ENCODE measurements at places on chromosomes 1 and 21.

- no peak for DNase-seq
Measured at GRCh38 chr1:237396426-237396825, 354.4 kb downstream of the RYR2 start.

GRCh38 chr1:115545791-115546733 lies 95.7 kb upstream of the VANGL1 start:
- peak; percentile 97 for DNase-seq

- DNase-seq: no peak
Measured at GRCh38 chr1:109020693-109021257, 21.1 kb downstream of the WDR47 start.

GRCh38 chr1:229430761-229431283 lies 3.1 kb downstream of the ACTA1 start:
- DNase-seq: peak; percentile 65

GRCh38 chr1:241114699-241115233 lies 242.2 kb downstream of the RGS7 start:
- DNase-seq: peak; percentile 12

DNA sequence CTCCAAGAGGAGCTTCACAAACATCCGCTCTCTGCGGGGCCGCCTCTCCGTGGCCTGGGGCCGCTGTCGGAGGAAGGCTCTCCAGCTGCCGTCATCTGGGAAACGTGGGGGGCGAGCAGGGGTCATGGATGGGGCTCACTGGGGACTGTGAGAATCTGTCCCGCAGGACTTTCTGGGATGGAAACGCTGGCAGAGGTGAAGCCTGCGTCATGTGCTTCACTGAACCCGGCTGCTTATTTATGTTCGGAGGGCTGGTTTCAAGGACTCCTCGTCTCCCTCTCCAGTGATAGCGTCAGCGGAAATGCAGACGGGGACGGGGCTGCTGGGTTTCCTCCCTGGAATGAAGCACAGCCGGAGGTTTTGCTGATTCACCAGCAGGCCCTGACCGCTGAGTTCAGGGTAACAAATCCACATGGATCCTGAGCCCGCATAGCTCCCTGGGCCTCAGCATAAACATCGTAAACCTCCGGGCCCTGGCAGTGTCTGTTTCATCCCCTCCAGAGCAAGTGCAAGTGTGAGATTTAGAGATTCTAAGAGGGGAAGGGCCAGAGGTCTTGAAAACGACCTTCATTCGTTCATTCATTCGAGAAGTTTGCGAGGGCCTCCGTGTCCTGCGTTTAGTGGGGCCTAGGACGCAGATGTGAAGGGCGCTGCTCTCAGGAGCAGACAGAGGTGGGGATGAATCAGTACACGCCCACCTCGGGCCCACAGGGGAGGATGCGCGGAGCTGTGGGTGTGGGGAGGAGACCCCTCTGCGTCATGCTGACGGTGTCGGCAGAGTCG lies 7.0 kb upstream of the POFUT2 start:
- peak; percentile 98 for DNase-seq

DNA sequence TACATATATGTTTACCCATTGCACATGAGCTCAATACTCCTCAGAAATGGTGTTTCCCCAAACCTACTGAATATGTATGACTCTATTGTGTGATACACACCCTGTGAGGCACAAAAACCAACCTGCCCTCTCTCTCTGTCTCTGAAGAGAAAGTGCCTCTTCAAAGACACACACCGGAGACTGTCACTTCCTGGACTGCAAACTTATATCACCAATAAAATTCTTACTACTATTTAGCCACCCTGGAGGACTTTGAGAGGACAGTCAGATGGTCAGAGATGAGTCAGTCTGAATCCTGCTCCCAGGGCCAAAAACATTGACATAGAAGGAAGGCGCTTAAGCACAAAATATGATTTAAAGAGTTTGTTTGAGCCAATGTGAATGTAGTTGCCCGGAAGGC lies 110.4 kb downstream of the PPIAL4G start:
- DNase-seq: peak; percentile 22
